ENCODE measurements at places on chromosomes 4 and X. TPM values are rescaled to one million over a fixed set of nuclear protein-coding genes. Genes with fewer than 3 reads are reported as not detected.
A peak's percentile ranks its signal among the peaks of the same experiment; 100 is the strongest.

DNA sequence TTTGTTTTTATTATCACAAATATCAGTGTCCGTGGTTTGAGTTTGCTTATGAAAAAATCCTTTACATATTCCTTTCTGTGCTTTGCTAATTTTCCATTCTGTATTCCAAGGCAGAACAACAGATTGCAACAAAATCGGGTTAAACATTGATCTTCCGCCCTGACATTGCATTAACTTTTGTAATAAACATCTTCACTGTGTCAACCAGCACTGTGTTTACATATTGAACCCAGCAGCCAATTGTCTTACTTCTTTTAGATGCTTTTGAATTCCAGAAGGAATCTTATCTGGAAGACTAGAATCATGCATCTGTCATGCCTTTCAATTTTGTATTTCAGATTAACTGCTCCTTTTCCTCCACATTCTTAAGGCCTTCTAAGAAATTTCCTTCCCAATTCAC is 147.8 kb upstream of the CXXC4 start:
- DNase-seq, result no peak

GRCh38 chrX:140764401-140764919 is 54.9 kb downstream of the LINC00632 start:
- DNase-seq, result no peak

VEGFD gene
- total RNA-seq, result 1.4 TPM

GRCh38 chr4:2091990-2092668 is 33.0 kb downstream of the NAT8L start:
- DNase-seq, result no peak

DOK7 gene
- total RNA-seq, result 8.2 TPM

DNA sequence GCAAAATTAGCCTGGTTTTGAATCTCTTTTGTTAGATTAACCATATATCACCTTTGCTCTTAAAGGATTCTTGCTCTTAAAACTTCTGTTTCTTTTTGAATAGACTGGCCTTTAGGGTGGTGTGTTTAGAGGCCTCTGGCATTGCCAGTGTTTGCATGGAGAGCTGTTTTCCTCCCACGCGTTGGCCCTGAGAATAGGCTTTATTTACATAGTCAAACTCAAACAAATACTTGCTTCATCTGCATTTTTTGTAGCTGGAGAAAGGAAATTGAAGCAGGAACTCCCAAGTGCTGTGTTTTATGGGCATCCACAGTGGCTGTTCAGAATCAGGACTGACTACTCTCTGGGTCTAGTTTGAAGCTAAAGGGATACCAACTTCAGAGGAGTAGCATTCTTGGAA is 2.7 kb downstream of the SHROOM2 start:
- DNase-seq, result peak; percentile 73

GRCh38 chr4:52822972-52823701 is 39.0 kb upstream of the RASL11B start:
- no peak for DNase-seq

DNA sequence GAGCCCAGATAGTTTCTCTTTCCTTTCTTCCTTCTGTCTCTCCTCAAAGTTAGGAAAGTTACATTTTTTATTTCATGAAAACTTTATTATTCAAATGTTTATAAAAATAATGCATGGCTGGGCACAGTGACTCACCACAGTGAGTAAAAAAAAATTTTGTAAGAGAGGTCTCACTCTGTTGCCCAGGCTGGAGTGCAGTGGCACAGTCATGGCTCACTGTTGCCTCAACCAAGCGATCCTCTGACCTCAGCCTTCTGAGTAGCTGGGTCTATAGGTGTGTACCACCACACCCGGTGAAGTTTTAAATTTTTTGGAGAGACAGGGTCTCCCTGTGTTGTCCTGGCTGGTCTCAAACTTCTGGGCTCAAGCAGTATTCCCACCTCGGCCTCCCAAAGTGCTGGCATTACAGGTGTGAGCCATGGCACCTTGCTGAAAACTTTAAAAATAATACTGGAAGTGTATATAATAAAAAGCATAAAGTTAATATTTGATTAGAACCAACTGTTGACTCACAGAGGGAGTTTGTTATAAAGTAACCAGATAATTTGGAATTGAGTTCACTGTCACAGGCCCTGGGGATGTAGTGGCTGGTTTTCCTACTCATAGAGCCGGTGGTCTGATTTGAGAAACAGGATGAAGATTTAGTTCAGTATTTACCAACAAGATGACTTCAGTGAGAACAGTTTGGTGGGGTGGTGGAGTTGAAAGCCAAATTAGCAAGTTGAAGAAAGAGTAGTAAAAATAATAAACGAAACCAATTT is 18.0 kb downstream of the CMC4 start:
- DNase-seq, result no peak

- no peak for DNase-seq
Measured at GRCh38 chrX:77597511-77597910, 150.3 kb downstream of the FGF16 start.

CCDC160 gene
- 2.5 TPM for total RNA-seq

FAM9C gene
- total RNA-seq, result 6.5 TPM

DNA sequence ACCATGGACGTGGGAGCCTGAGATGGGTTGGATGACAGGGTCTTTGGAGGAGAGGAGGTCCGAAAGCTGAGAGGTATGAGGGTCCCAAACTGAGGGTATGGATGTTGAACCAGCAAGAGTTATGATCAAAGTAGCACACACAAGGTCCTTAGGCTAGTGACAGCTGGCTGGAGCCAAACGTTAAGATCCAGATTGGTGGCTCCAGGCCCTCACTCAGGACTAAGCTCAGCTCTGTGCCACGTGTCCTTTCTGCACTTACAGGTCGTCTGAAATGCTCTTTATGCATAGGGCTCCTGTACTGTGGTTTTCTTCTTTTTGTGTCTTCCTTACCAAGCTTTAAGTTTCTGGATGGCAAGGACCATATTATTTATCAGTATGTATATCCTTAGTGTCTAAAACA is 35.4 kb downstream of the ADD1 start:
- no peak for DNase-seq

DNA sequence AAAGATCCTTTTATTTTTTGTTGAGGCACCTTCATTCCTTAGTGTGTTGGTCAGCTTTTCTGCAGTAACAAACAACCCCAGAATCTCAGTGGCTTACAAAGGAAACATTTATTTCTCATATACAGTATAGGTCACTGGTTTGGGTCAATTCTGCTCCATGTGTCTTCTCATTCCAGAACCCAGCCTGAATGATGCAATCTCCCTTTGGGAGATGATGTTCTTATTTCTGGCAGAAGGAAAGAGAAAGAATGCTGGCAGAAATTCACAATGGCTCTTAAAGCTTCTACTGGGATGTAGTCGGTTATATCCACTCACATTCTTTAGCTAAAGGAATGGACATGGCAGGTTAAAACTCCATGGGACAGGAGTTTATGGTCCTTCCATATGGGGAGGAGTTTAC is 42.3 kb downstream of the IDS start:
- DNase-seq, result no peak

- DNase-seq, result no peak
Measured at GRCh38 chr4:18391354-18391728, 369.8 kb upstream of the LCORL start.

Data from prostate gland (tissue), 2 donors.